ENCODE measurements at places on chromosomes 2 and 18.

GRCh38 chr18:9177031-9177430 lies 40.5 kb downstream of the ANKRD12 start:
- no peak for DNase-seq

DNA sequence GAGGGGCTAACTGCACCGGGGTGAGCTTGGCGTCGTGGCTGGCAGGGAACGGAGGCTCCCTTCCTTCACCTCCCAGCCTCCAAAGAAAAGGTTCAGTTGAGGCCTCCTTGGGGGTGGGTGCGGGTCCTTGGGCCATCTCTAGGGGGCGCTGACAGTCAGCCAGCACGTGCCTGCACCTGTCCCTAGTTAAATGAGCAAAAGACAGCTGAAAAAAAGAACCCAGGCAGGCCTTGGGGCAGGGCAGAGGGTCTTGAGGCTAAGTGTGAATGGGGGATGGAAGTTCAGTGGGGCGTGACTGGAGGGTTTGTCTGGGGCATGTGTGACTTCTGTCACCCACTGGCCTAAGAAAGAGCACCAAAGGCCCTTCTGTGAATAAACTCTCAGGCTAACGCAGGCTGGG lies 56.4 kb downstream of the ZFP36L2 start:
- DNase-seq: no peak

- DNase-seq: no peak
These were observed 97.2 kb upstream of the GPR45 start for GRCh38 chr2:105144152-105144940.

DNA sequence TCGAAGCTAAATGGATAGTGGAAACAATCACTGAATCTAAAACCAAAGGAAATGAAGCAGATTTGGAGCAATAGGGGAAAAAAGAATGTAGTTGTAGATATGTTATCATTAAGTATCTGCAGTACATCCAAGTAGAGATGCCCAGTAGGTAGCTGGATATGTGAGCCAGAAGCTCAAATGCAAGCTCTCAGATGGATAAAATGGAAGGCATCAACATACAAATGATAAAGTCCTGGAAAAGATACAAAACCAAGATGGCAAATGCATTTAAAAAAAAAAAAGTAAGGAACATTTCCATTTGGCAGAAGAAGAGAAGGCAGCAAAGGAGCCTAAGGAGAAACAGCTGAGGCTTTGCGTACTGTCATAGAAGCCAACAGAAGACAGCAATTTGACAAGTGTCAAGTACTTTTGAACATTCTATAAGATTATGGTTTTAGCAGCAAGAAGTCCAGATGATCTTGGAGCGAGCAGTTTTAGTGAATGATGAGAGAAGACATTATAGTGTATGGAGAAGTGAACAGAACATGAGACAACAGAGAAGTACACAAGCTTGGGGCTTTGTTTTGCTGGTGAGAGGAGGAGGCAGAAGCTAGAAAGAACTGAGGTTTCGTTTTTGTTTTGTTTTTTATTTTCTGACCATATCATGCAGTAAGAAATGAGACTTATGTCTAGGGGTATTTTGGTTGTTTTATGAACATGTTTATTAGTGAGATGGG lies 18.3 kb downstream of the ROCK2 start:
- DNase-seq: no peak

DNA sequence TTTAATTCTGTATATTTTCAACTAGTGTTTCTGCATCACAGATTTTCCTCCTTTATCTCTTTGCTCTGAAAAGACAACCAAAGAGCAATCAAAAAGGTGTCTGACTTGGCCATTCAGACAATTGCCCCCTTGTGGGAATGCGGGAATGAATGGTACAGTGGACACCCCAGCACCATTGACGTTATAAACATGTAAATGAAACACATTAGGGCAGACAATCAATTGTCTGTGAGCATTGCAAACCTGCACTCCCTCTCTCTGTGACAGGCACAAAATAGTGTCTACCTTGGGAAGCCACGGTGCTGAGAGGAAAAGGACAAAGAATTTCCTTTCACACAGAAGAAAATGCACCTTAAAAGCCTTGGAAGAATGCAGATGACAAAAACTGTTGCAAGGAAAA lies 8.0 kb downstream of the ZEB2 start:
- no peak for DNase-seq

- no peak for DNase-seq
These were observed 63.7 kb downstream of the COBLL1 start for GRCh38 chr2:164777847-164778461.

- no peak for DNase-seq
These were observed 163.4 kb downstream of the LDLRAD4 start for GRCh38 chr18:13381944-13382365.

- no peak for DNase-seq
These were observed 46.7 kb upstream of the SERPINE2 start for GRCh38 chr2:224085811-224086210.

DNA sequence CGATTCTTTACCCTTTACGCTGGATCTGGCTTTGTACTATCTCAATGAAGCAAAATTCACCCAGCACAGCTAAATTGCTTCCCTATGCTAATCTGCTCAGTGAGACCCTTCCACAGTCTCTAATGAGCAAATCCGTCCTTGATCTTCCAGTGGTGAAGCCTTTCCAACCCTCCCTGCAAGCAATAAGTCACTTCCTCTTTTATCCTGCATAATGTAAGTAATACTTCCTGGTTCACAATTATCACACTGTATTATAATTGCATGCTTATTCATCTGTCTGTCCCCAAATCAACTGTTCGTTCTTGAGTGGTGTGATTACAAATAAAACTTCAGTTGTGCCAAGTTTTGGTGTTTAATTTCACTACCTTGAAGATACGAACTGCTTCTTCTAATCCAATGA lies 404.0 kb downstream of the ADCYAP1 start:
- no peak for DNase-seq

- DNase-seq: no peak
These were observed 237.1 kb downstream of the TTC32 start for GRCh38 chr2:19664646-19665045.

DNA sequence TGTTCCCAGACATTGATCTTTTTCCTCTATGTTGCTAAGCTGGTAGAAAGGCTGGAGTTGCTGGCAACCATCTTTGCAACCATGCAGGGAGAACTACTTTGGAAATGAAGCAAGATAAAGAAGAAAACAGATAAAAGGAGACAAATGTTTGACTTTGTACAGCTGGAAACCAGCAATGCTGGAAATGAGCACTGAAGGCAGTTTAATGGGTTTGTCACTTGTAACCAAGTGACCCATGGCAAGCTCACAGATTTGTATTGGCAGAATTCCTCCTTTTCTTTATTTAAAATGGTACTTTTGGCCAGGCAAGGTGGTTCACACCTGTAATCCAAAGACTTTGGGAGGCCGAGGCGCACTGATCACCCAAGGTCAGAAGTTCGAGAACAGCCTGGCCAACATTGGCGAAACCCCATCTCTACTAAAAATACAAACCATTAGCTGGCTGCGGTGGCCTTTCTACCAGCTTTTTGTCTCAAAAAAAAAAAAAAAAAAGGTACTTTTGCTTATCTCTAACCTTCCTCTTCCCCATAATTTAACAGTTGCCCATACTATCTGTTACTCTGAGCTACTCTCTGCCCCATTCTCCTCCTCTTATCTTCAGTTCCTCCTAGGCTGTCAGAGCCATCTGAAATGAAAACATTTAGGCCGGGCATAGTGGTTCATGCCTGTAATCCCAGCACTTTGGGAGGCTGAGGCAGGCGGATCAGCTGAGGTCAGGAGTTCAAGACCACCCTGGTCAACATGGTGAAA lies 2.0 kb upstream of the BOLA3 start:
- DNase-seq: no peak

DNA sequence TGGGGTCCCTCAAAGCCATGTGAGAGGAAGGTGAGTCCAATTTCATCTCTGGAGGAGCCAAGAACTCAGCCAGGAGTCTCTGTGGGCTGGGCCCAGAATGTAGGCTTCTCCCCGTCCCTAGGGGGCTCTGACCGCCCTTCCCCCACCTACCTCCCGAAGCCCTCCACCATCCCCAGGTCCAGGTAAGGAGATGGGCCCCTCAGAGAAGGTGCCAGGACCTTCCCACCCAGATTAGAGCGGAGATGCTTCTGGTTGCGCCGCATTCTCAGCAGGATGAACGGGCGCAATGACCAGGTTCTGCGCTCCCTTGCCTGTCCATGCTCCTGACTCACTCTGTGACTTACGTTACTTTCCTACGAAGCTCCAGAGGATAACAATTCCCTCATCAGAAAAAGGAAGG lies 23.0 kb downstream of the ST8SIA5 start:
- DNase-seq: no peak

DNA sequence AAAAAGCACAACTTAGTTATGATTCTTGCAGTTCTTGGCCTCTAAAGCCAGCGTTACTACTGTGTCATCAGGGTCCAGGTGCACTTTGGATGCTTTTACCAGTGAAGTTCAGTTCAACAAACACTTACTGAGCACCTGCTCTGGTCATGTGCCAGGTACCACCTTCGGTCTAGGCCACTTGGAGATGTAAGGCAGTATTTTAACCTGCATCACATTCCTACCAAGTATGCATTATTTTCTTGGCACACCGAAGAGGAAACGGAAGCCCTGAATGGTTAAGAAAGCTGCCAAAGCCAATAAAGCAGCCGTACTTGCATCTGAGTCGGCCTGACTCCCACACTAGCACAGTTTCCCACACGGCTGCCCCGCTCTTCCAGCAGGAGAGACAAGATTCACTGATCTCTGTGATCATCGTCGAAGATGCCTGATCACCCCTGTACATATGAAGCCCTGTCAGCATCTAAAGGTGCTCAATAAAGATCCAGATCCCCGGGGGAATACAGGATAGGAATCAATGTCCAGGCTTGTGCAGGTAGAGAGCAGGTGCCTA lies 427.1 kb downstream of the EIPR1 start:
- no peak for DNase-seq

DNA sequence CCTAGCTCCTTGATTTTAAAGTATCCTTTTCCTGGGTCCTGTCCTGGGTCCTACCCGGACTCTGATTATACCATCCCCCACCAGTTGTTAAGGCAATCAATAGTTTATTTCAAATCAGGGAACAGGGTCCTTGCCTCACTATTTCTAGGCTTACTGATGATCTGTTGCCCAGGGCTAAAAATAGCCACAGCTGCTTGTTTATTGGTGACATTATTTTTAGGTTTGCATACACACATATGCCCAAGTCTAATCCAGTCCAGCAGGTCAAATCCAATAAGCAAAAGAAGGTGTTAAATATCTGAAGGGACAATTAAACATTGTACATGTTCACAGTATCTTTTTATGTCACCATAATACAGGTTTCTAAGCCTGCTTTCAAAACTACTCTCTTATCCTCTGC lies 66.0 kb downstream of the RAB10 start:
- no peak for DNase-seq

- DNase-seq: no peak
These were observed 195.1 kb upstream of the TWIST2 start for GRCh38 chr2:238652771-238653157.

- no peak for DNase-seq
These were observed 81.6 kb downstream of the LBH start for GRCh38 chr2:30312916-30313315.

DNA sequence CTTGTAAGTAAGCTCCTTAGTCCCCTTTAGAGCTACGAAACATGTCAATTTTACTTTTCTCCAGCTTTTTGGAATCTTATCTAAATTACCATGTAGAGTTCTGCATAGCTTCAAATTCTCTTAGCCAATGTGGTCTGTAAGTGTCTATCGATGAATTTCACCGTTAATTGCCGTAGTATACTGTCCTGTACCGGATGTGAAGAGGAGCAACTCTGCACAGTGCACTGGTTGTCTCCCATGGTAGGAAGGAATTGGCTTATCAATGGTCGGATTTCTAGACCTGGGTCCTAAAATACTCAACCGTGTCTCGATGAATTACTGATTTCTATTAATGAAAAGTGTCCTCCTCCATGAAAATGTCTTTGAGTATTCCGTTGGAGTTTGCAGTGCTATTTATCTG lies 1.9 kb downstream of the NOP58 start:
- DNase-seq: no peak
